T47D (cell line): ENCODE measurements at places on chromosomes 5 and 9.

DNA sequence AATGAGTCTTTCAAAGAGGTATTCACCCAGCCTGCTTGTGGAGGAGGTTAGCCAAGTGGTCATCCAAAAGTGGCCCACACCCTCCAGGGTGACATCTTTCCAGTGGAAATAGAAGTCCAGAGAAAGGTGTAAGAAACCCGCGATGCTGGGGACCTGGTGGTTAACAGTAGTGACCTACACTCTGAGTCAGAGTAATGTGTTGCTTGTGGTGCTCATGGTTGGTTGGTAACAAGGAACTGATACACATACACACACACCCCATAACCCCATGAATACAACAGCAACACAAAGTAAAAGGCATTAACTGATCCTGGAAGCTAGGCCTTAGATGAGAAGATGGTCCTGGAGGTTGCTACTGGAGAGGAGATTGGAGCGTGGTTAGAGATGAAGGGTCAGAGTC lies 26.9 kb downstream of the MRPS30 start:
- no peak for DNase-seq

DNA sequence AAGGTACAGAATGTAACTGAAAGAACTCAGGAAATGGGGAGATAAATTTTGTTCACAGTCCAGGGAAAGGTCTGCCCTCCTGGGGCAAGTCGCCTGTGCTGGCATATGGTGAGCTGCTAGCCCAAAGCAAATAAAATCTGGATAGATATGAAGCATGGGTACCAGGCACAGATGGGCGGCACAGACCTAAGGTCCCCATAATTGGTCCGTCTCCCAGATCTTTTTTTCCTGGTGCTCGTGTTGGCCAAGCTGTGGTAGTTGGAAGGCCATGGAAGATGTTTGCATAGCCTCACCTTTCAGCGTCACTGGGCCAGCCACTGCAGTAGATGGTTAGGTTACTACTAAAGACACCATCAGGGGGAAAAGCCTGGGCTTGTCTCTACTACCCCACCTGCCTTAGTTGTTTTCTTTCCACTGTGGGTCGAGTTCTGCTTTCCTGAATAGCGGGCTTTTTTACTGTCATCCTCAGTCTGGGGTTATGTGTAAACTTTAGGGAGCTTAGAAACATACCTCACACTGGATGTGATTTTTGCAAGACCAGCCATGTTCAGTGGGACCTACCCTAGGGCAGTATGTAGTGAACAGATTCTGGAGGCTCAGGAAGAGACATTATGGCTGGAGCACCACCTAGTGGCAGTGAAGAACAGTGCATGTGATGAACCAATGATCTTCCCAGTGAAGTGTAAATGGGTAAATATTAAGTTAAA lies 24.2 kb upstream of the GLRX start:
- peak; percentile 78 for DNase-seq

DNA sequence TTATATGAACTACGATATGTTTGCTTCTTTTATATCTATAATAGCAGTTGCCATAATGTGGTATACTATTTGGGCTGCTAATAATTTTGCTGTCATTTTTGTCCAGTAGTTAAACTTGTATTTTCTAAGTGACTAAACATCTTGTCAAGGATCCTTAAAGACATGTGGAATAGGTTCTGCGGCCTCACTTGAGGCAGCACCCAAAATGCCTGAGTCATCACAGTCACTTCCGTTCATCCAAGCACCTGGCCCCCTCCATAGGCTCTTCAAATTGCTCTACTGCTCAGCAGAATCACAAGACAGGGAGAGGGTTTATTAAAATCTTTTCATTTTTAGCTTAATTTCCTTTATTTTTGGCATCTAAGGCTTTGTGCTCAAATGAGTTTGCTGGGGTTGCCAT lies 259.1 kb downstream of the AOPEP start:
- DNase-seq, result no peak

DNA sequence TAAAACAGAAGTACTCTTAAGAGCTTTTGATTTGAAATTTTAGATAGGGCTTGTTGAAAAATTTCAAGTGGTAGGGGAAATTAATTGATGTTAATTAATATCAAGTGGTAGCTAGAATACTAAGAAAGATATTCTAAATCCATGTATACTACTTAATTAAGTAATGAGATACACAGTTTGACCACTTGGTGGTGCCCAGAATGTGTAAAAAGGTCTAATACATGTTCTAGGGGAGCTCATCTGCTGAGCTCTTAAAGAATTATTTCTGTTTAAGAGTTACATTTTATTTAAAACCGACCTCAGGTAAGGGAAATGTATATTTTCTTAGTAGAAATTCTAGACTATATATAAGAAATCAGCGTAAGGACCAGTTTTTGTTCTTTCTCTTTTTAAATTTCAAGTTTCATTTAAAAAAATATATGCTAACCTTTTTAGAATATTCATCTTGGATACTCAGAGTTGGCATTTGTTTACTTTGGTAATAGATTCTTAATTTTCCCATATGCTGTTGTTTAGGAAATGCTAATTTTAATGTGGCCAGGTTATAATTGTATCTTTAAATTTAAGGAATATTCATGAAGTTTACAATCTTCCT lies 61.5 kb downstream of the LNPEP start:
- DNase-seq, result peak; percentile 23

DNA sequence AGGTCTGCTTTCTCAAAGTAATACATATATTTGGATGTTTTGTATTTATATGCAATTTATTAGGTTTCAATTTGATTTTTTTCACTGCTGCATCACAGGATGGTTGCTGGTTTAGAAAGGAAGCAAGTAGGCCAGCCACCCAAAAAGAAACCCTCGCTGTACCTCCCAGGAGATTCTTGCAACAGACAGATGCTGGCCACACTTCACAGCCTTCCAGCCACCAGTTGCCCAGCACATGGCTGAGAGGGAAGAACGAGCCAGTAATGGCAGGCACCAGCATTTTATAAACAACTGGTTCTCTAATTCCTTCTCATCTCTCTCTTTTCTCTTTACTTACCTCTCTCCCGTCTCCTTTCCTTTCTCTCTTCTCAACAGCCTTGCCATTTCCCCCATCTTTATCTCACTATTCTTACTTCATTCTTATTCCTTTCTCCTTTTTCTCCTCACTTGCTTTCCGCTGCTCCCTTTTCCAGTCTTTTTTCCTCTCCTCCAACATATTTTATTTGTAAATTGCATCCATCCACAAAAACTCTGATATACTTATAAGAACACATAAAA lies 38.9 kb downstream of the EFNA5 start:
- no peak for DNase-seq

DNA sequence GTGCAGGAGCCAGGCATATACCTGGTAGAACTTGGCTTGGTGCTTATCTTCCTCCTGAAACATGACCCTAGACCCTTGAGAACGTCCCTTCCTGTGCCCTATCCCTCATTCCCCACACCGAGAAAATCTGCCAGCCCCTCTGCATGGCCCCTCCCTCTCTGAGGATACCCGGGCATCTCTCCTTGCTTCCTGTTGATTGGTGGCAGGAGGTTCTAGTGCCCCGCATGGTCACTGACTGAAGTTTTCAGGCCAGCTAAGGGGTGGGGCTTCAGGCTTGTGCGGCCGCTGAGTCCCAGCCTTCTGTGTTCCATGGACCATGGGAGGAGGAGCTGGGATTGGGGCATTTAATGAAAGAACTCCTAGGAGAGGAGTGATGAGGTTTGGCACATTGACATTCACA lies 22.8 kb downstream of the IGIP start:
- DNase-seq, result peak; percentile 73

GRCh38 chr9:76415731-76416130 lies 21.5 kb upstream of the RFK start:
- DNase-seq, result no peak

DNA sequence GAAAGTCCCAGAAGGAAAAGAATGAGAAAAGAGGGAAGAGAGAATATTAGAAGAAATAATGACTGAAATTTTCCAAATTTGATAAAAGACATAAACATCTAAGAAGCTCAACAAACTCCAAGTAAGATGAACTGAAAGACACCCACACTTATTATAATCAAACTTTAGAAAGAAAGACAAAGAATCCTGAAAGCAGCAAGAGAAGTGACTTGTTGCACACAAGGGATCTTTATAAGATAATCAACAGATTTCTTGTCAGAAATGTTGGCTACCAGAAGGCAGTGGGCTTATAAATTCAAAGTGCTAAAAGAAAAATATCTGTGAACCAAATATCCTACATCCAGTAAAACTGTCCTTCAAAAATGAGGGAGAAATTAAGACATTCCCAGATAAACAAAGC lies 49.0 kb upstream of the FNIP1 start:
- no peak for DNase-seq
